ENCODE measurements at places on chromosomes 1 and 21.

DNA sequence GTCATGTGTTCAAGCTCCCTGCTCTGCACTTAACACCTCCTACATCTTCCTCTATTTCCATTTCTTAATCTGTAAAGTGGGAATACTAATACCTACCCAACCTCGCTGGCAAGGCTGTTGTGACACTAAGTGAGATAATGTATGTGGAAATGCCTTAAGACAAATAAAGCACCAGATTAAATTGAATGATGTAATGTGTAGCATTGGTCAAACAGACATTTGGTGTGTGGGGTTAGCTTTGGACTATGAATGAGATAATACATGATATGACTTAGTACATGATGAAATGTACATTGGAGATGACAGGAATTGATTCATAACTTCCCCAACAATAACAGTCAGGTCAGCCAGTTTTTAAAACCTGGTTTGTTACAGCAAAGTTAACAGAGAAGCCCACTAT lies 5.2 kb downstream of the AMPD1 start:
- DNase-seq: no peak

DNA sequence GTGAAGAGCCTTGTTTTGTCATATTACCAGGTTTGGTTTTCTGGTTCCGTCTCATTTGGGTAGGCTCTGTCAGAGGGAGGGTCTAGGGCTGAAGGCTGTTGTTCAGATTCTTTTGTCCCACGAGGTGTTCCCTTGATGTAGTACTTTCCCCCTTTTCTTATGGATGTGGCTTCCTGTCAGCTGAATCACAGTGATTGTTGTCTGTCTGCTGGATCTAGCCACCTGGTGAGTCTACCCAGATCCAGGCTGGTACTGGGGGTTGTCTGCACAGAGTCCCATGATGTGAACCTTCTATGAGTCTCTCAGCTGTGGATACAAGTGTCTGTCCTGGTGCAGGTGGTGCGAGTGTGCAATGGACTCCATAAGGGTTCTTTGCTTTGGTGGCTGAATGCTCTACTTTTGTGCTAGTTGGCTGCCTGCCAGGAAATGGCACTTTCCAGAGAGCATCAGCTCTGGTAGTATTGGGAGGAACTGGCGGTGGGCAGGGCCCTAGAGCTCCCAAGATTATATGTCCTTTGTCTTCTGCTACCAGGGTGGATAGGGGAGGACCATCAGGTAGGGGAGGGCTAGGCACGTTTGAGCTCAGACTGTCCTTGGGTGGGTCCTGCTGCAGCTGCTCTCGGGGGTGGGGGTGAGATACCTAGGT lies 246.0 kb downstream of the RYR2 start:
- DNase-seq: peak; percentile 27

DNA sequence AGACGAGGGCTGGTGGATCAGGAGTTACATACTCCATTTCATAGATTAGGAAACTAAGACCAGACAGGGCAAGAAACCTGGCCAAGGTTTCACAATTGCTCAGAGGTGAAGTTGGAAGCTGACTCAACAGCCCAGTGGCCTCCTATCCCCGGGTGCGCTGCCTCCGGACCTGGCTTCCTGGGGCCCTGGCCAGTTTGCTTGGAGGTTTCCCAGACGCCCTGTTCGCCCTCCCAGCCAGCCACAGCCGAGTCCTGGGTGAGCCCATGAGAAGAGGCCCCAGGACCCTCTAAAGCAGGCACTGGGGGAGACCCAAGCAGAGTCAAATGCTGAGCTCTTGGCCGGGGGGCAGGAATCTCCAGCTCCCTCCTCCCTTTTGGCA lies 180.1 kb downstream of the ZBTB18 start:
- DNase-seq: no peak

- DNase-seq: no peak
Measured at GRCh38 chr1:53250325-53250724, 12.0 kb upstream of the MAGOH start.

- no peak for DNase-seq
Measured at GRCh38 chr1:196558411-196558810, 49.8 kb downstream of the KCNT2 start.

GRCh38 chr1:113283914-113284313 lies 106.4 kb upstream of the MAGI3 start:
- no peak for DNase-seq

DNA sequence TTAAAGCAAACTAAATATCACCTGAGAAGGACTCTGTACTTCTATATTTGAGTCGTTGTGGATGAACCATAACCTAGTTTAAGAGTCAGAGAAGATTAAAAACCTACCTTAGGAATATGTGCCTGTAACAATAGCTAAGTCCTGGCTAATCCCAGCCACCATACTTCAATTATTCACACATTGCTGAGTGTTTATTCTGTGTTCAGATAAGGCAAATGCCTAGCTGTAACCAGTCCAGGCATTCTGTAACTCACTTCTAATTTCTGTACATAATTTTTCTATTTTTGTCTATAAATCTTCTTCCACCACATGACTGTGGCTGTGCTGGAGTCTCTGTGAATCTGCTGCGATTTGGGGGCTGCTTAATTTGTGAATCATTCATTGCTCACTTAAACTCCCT lies 441.9 kb upstream of the ADAMTS5 start:
- no peak for DNase-seq

- DNase-seq: no peak
Measured at GRCh38 chr1:22326372-22326915, 125.2 kb upstream of the ZBTB40 start.

- no peak for DNase-seq
Measured at GRCh38 chr1:75132812-75133619, 1.2 kb upstream of the LHX8 start.

GRCh38 chr1:36775716-36776115 lies 258.6 kb downstream of the GRIK3 start:
- peak; percentile 92 for DNase-seq

GRCh38 chr21:38848187-38848609 lies 42.5 kb downstream of the ETS2 start:
- DNase-seq: no peak

DNA sequence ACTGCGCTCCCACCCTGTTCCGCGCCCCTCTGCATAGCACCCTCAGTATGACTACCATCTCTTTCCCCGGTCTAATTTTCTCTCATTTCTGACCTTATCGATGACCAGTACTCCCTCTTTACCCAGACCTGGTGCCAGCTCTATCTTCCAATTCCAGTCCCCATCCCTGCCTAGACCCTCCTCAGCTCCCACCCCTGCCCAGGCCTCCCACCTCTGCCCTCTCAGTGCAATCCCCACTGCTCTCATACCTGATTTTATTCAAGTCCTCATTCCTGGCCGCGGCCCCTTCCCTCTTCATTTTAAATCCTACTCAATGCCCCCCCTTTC lies 1.3 kb downstream of the USP24 start:
- no peak for DNase-seq

DNA sequence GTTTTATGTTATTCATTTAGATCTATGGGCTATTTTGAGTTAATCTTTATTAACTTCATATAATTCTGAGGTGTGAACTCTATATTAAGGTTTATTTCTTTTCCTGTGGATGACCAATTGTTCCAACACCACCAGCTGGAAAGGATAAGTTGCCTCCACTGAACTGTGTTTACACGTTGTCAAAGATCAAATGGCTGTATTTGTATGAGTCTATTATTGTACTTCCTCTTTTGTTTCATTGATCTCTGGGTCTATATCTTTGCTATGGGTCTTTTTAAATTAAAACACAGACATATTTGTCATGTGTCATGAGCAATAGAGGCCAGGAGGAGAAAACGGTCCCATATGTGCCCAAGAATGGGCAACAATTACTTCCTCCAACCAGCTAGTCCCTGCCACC lies 5.2 kb upstream of the MAB21L3 start:
- DNase-seq: no peak

DNA sequence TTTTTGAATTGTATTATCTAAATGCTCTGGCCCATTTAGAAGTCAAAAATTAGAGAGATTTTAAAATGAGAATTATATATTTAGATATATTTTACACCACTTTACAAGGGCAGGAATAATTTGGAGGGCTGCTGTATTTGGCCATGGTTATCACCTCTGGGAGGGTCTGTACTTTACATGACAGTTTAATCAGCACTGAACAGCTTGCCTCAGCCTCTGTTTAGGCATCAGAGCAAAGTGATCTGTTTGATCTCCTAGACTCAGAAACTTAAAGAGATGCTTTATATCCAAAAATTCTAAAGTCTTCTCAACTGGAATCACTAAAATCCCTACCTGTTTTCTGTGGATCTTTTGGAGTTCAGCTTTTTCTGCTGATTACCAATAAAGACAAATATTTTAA lies 5.4 kb upstream of the SPTA1 start:
- DNase-seq: no peak

GRCh38 chr1:41576206-41576605 lies 91.7 kb upstream of the EDN2 start:
- DNase-seq: no peak

DNA sequence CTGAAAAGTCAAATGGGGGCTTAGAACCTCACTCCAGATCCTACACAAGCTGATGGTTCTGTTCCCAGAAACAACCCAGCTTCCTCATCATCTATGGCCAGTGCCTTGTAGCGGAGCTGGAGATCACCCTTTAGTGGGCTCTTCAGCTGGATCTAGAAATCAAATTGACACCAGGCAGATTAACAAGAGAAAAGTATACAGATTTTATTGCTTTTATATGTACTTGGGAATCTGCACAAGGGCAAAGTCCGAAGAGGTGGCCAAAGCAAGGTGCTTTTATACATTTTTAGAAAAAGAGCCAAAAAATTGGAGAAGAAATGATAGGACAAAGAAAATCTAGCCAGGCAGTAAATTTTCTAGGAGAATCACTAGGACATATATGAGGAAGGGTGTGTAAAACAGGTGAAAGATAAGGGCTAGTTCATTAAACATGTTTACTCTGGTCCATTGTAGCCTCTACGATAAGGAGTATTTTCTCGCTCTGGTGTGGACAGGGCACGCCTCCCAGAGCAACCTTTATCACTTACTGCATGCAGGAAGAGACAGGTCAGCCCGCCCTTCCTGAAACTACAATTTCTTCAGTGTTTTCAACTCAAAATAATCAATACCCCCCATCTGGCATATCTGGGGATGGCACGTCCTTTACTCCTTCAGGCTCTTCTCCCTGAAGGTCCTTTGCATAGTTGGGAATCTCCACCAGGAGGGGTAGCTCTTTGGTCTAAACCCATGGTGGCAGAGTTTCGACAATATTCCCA lies 14.0 kb upstream of the LGALS8 start:
- no peak for DNase-seq

GRCh38 chr1:234400773-234401172 lies 27.5 kb downstream of the COA6 start:
- DNase-seq: no peak

DNA sequence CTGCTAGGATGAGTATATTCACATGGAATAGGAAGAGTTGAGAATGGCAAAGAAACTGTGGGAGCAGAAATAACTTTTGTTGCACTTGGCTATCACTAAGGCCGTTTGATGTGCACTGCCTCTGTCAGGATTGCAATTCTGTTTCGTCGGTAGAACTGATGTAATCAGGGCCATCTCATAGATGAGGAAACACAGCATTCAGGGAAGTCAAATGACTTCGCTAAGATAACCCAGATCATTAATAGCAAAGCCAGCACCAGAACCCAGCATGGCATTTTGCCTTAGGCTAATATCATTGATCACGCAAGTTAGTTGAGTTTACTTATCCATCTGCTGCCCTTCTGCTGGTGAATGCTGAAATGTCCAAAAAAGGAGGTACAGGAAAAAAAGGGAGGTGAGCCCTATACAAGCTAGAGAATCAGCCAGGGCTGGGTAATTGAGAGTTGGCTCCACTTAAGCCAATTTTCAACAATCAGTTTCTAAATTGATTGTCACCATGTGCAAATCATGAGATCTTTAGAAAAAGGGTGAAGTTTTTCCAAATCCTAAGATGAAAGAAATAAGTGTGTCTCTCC lies 7.6 kb downstream of the RASSF5 start:
- DNase-seq: no peak
